ENCODE measurements at places on chromosomes 5 and 9. TPM values are rescaled to one million over a fixed set of nuclear protein-coding genes. Genes with fewer than 3 reads are reported as not detected.

DNA sequence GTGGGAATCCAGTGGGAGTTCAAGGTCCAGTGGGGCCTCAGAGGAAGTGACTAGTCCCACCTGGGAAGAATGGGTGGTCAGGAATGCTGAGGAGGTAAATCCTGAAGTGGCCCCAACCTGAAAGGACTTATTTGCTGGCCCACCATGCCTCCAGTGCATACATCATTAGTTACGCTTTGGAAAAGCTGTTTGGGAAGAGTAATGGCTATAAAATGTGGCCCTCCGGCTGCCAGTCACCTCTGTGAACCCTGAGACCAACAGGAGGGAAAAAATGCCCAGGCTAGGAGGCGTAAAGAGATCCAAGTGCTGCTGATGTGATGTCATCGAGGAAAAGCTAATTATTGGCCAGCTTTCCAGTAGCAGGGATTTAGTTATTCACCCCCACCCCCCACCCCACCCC is 2.7 kb upstream of the SLC26A2 start:
- DNase-seq = no peak

Gene NMUR2
- 7.0 TPM for total RNA-seq

DNA sequence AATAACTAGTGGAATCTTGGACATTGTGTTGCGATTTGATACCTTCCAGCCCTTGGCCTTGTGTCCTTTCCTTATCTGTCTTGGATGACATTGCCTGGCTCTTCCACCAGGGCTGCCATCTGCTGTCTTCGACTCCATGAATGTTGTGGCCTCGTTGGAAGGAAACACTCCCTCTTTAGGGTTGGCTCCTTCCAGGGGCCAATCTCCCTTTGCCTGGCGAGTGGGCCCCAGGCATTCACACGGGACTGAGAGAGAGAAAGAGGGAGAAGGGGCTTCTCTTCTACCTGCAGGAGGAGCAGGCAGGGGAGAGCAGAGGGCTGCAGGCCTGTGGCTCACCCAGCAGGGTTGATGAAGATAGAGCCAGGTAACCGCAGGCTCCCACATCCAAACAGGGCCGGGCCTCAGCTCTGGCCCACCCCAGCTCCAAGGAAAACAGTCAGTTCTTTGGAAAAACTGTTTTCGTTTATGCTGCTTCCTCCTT is 31.3 kb downstream of the FGF1 start:
- DNase-seq = no peak

DNA sequence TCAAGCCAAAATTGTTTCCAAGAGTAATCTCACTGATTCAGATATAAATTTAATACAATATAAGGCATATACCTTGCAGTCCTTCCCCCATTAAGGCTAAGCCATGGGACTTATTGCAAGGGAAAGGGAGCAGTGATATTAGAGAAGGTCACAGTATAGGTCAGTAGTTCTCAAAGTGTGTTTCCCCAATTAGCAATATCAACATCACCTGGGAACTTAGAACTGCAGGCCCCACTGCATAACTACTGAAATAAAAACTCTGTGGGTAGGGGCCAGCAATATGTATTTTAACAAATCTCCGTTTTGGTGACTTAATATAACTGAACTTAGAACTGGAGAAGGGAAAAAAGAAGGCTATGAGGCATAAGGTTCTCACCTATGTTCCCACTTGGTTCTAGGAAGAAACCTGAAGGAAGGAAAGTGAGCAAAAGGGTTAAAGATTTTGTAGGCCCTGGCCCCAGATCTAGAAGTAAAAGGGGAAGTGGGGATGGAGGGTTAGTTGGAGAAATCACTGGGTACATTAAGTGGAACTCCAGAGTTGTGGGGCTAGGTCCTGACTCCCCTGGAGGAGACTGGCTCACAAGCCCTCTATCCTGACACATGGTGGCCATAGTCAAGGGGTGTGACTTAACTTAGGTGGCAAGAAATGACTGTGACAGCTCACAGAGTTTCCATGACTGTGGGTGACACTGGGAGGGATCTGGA is 40.7 kb downstream of the WDR36 start:
- no peak for DNase-seq

DNA sequence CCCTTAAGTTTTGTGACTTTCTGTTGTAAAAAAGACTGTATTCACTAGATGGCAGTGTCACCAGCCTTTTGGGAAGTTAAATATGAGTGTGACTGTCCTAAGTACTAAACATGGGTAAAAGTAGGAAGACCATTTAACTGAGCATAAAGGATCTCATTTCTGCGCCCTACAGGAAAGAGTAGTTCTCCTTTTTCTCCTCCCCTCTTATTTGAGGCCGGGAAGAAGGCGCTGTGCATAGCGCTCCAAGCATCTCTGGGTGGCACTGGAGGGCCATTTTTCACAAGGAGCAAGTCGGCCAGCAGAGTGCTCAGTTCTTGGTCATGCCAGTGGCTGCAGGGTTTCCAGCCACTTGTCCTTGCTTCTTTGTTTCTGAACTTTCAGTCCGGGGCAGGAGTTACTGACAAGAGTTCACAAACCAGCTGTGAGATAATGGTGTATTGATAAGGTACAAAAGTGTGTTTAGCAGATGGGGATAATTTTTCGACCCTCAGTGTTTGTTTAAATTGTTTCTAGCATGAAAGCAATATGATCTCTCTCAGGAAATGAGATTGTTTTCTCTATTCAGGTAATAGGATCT is 227.6 kb upstream of the DMRT1 start:
- peak; percentile 83 for DNase-seq

DNA sequence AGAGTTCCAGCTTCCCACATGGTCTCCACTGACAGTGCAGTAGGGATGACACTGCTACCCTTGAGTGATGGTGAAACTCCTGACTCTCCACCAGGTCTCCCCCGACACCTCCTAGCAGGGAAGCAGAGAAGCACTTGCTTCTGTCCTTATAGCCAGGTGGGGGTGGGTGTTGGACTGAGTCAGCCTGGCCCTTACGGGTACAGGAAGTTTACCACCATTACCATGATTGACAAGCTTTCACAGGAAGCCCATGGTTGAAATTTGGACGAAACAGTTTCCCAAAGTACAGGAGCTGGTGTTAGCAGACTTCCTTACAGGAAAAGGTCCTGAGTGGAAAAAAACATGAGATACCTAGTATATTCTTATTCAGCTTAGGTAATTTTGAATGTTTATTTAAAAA is 3.1 kb upstream of the FBXL7 start:
- DNase-seq = no peak

- DNase-seq = no peak
Observed at GRCh38 chr9:99054581-99054980, 50.3 kb upstream of the TGFBR1 start.

Data from prostate gland (tissue), 2 donors.